ENCODE measurements at places on chromosomes 7 and 10.

DNA sequence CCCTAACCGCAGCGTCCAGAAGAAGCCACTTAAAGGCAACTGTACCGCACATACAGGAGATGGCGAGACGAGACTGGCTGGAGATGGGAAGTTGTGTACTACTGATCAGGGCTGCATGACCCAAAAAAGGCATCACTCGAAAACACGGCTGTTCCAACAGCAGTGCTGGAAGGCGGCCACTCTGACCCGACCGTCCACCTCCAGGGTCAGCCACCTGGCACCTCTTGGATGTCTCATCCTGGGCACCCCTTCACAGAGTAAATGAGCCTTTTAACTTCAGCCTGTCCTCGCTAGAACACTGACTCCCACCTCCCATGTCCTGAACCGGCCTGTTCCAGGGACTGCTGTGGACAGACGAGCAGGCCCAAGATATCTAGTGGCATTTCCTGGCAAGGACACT, 180.7 kb downstream of the DIP2C start:
- DNase-seq, result no peak

DNA sequence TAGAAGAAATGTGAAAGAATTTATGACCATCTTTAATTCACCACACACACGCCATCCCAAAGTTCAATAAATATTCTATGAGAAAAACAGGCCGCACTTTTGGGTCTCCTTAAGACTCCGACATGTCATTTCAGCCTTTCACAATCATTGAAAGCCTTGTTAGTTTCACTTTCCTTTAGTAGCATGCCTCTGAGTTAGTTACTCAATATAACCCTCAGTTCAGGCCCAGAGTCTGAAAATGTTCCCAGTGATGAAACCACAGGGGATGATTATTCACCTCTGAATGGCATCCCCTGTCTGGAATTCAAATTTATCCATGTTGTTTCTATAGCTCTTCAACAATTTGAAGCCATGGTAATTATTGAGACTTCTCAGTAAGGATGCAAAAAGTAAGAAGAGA, 278.1 kb upstream of the NRP1 start:
- no peak for DNase-seq

GRCh38 chr10:43943818-43944360, 295.2 kb upstream of the ZNF32 start:
- no peak for DNase-seq

GRCh38 chr7:27220440-27220955, 20.6 kb upstream of the HOXA13 start:
- DNase-seq, result no peak

GRCh38 chr7:33873981-33874750, 31.2 kb upstream of the BMPER start:
- DNase-seq, result no peak

DNA sequence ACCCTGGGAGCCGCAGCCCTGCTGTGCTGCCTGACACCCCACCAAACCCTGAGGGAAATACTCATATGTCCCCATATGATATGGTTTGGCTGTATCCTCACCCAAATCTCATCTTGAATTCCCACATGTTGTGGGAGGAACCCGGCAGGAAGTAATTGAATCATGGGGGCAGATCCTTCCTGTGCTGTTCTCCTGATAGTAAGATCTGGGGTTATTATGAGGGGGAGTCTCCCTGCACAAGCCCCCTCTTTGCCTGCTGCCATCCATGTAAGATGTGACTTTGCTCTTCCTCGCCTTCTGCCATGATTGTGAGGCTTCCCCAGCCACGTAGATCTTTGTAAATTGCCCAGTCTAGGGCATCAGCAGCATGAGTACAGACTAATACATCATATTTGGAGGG, 68.7 kb downstream of the RGS10 start:
- no peak for DNase-seq

GRCh38 chr7:28296571-28297483, 115.5 kb upstream of the CREB5 start:
- no peak for DNase-seq

GRCh38 chr10:48358838-48359237, 52.4 kb downstream of the MAPK8 start:
- DNase-seq, result no peak

DNA sequence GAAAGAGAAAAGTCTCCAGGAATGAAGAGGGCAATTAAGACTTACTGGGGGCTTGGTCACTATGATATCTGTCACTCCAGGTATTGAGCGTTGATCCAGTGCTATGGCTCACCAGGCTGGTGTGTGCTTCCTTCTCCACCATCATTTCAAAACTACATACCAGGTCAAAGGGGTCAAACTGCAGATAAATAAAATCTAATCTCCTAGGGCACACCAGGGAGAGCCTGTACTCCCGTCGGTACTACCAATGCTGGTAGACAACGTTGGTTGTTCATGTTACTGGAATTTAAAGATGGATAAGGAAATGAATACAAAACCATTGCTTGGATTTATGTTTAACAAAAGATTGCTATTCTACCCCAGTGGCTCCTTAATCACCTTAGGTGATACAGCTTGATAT, 118.3 kb downstream of the MYO3A start:
- DNase-seq, result no peak

- DNase-seq, result no peak
Measured at GRCh38 chr7:90320801-90321494, at the start of gene FAM237B. Gene FAM237B, minus strand, starts transcription at chr7:90321304. Its CDS starts 1,556 bp downstream, at chr7:90319748.

GRCh38 chr7:139698844-139699243, 79.0 kb downstream of the HIPK2 start:
- no peak for DNase-seq

- no peak for DNase-seq
Measured at GRCh38 chr7:14892961-14893360, 9.6 kb downstream of the DGKB start.

DNA sequence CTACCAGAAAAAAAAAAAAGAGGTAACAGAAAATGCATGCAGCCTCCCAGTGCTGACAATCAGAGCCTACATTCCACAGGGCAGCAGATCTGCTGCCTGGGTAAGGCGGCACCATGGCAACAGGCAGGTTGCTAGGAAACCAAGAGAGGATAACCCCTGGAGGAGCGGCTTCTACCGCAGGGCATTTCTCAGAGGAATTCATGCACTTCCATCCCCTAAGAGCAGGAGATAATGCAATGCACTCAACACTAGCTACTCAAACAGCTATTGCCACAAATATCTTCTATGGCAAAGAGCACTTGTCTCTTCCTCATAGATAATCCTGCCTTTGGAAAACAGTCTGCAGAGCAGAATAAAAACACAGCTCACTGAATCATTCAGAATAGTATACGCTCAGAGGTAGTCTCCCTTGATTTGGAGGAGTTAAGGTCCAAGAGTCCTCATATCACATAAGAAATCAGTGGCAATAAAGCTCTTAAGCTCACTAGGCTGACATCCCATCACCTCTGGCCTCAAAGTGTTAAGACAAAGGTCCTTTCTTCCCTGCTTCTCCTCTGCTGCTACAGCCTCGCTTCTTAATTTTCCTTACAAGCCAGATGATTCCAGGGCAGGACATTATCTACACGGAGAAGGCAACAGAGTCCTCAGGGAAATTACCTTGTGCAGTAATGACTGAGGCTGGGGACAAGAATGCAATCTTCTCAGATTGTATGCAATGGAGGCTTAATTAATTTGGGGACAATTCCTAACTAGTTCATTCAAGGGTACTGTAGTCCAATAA, 10.7 kb downstream of the PSAP start:
- DNase-seq, result no peak

DNA sequence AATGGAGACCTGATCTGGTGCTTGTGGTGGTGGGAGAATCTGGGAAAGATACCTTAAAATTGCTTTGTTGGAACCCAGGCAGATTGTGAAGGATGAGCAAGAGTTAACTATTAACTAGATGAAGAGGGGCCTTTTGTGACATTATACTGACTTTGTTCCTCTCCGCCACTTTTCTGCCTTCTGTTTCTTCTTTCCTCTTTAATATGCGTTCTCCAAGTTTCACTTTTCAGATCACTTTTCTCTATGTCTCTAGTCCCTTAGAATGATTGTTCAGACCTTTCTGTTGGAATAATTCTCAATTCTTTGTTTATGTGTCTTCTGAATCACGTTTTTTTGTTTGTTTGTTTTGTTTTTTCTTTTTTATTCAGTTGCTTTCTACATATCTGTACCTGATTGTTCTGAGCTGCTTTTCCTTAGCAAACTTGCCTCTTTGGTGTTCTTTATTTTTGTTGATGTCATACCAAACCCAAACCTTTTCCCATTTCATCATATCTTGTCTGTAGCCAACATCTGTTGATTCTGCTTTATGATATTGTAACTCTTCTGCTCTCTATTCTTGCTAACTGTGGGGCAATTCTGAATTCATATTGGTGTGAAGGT, 2.8 kb downstream of the BMPR1A start:
- no peak for DNase-seq

GRCh38 chr10:70666960-70667798, 5.1 kb upstream of the ADAMTS14 start:
- DNase-seq, result peak; percentile 36

DNA sequence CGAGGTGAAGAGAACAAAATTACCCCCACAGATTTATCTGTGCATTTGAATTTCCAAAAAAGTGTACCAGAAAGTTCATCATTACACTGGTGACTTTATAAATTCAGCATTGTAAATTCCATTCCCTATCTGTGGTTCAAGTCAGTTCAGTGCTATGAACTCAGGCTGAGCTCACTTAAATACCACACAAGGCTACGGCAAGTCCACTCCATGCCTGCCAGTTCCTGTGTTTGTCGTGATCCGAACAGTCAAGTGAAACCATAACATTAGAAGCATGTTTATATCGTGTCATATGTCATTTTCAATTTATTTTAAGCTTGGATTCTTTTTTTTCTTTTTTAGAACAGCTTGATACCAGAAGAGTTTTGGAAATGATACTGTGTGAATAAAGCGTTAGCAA, 14.8 kb downstream of the MBL2 start:
- DNase-seq, result no peak

- DNase-seq, result no peak
Measured at GRCh38 chr10:71253981-71254818, 41.8 kb downstream of the UNC5B start.

- no peak for DNase-seq
Measured at GRCh38 chr10:131860806-131861440, 39.9 kb upstream of the PPP2R2D start.

All from KG1 (cell line).